ENCODE measurements at places on chromosomes 6 and 20.

- DNase-seq = no peak
Measured at GRCh38 chr6:128694303-128695009, 174.1 kb upstream of the PTPRK start.

- no peak for DNase-seq
Measured at GRCh38 chr6:149680503-149680902, 32.0 kb upstream of the KATNA1 start.

GRCh38 chr6:26017632-26017966 lies 55.0 kb downstream of the TRIM38 start:
- peak; percentile 66 for DNase-seq

DNA sequence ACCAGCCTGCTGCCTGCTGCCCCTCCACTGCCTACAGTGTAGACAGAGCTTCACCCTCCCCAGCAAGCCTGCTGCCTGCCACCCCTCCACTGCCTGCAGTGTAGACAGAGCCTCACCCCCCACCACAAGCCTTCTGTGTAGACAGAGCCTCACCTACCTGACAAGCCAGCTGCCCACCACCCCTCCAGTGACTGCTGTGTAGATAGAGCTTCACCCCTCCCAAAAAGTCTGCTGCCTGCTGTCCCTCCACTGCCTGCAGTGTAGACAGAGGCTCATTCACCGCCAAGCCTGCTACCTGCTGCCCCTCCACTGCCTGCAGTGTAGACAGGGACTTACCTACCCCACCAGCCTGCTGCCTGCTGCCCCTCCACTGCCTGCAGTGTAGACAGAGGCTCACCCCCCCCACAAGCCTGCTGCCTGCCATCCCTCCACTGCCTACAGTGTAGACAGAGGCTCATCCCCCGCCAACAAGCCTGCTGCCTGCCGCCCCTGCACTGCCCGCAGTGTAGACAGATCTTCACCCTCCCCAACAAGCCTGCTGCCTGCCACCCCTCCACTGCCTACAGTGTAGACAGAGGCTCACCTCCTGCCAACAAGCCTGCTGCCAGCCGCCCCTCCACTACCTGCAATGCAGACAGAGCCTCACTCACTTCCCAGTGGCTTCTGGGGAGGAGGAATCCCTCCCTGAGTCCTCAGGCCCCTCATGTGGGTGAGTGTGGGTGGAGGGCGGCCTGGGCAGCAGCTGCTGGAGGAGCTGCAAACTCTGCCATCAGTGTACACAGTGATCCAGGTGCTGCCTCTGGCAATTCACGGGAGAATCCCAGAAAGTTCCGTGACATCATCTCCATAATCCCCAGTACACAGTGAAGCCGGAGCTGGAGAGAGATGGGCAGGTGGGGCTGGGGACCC lies 140.9 kb downstream of the DLL1 start:
- DNase-seq = no peak

- no peak for DNase-seq
Measured at GRCh38 chr20:62911701-62912280, 14.5 kb downstream of the DIDO1 start.

DNA sequence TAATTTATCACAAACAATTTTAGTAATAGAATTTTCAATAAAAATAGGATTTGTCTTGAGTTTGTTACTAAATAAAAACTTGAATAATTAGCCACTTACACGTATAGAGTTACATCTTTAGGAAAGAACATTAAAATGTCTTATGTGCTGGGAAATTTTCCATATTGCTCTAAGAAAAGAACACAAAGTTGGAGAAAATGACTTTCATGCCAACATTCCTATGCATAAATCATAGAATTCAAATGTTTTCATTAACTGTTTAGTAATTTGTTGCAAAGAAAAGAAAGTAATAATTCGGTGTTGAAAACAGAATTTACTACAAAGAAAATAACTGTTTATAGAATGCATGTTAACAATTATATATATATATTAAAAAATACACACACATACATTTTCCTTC lies 4.7 kb upstream of the TBC1D32 start:
- no peak for DNase-seq

DNA sequence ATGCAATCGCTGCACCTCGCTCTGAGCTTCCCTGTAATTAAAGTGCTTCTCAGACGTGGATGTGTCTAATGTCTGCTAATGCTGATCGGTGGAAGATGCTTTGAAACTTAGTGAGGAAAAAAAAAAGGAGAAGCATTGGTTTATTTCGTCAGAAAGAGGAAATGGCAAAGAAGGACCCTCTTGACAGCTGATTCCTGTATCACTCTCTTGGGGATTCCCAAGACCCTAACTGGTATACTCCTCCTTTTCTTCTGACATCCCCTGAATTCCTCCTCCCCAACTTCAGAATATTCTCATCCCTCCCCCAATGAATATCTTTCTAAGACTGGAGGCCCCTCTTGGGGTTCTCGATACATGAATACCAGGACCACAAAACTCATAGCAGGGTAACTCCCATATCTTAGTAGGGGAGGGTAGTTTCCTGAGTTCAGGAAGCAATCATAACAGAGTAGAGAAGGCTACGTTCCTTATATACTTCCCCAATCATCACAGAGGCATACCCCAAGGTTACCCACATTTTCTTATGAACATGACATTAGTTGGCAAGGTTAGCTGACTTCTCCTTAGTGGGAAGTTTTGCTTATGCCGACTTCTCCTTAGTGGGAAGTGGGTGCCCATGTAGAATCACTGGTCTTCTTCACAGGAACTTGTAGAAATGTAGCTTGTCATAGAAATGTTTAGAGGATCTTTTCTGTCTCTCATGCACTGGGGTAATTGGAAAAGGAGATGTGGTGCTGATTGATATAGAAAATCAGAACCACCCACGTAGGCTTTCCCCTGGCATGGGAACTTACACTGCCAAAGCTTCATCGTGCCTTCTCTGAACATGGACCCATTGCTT lies 63.8 kb upstream of the ATXN1 start:
- no peak for DNase-seq

GRCh38 chr6:30060606-30061091 lies 416 bp upstream of the POLR1H start:
- no peak for DNase-seq

DNA sequence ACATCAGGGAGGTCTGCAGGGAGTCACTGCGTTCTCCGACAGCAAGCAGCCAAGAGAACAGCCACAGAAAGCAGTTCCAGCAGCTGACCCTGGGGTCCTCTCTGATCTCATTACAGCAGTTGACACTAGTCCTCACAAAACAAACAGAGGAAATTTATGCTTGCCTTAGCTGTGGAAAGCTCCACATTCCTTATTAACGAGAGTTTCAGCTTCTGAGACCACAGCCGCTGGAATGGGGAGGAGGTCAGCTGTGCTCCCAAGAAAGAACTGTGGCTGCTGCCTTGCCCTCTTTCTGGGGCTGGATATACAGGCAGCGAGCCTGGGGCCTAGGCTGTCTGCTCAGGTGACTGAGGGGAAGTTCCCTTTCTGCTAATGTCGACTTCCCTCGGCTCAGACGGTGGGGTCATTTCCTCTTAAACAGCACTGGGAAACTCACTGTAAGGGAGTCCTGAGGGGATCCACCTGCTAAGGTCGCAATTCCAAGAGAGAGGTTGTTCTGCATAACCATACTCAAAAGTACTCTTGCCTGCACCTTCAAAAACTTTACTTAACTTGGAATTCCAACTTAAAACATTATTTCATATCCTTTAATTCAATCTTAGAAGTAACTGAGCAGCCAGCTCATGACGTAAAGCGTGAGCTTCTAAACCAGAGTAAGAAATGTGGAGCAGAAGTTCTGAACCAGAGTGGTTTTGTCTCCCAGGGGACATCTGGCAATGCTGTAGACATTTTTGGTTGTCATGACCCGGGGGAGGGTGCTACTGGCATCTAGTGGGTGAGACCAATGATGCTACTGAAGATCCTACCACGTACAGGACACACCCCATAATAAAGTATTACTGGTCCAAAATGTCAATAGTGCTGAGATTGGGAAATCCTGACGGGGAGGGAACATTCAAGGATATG lies 80.3 kb downstream of the BACH2 start:
- DNase-seq = no peak

DNA sequence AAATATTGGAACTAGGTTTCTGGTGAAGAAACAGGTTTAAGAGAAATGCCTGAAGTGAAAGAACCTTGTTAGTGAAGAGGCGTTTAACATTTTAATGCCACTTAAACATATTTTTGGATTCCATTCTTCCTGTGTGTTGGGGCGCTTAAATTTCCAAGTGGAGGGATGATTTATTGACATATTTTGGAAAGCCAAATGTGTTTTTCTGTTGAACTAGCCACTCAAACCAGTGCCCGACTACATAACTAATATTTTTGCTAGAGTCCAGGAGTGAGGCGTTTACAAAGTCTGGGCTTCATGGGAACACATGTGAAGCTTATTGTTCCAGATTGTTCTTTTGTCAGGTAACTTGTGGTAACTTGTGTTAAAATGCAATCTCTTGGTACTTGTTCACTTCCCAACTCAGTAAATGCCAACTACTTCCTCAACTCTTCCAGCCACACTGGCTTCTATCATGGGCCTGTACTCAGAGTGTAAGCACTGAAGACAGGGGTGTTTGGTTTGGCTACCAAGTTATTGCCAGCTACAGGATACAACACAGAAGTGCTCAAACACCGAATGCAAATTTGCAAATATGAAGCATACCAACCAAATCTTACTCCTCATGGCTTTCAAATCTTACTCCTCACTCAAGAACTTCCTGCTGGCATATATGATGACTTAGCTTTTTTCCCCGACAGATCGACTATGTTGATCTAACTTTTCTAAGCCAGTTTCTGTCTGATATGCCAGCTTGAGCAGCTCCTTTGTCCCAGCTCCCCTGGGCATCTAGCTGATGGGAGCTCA lies 2.0 kb upstream of the ZNFX1 start:
- no peak for DNase-seq

- DNase-seq = no peak
Measured at GRCh38 chr6:10626154-10626741, 68.2 kb downstream of the C6orf52 start.

DNA sequence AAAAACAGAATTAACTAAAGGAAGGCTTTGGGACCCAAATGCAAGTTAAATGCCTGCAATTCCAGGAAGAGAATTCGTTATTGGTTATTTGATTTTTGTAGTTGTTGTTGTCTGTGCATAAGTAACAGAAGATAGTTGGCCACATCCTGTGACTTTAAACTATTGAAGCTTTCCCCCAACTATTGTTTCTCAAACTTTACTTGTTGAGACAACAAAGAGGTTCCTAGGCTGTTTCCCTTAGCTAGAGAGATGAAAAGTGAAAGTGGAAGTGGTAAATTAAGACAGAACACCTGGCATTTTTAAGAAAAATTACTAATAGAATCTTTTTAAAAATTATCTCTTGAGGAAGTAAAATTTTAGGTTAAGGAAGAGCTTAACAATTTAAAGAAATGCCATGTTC lies 525.2 kb downstream of the PKHD1 start:
- DNase-seq = no peak

- DNase-seq = no peak
Measured at GRCh38 chr6:111740506-111740905, 132.7 kb downstream of the FYN start.
